NCI-H526 (cell line): ENCODE measurements at places on chromosomes 2 and 18.
A peak's percentile ranks its signal among the peaks of the same experiment; 100 is the strongest.

- DNase-seq: no peak
These were observed 21.9 kb upstream of the PPP1CB start for GRCh38 chr2:28729698-28730097.

DNA sequence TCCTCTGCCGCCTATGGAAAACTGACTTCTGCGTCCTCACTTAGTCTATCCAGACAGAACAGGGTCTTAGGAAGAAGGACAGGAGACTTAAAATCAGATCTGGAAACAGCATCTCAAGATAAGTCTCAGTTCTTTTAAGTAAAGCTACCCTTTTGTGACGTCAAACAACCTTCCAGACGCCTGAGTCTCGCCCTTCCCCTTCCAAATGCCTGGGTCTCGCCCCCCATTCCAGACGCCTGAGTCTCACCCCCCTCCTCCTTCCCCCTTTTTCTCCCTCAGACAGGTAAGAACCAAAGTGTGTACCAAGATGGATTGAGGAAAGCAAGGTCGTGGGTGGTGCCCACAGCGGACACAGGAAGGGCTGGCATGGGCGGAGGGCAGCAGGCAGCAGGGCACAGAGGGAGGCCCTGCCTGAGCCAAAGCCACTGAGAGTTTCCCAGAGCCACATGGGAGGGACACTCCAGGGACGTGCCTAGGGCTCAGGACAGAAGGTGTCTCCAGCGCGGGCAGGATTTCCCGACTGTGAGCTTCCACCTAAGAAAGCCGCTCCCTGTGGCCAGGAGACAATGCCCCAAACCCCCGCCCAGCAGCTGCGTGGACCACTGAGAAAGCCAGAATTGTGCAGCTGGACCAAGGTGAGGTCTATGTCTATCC is 51.3 kb downstream of the ANKMY1 start:
- no peak for DNase-seq

DNA sequence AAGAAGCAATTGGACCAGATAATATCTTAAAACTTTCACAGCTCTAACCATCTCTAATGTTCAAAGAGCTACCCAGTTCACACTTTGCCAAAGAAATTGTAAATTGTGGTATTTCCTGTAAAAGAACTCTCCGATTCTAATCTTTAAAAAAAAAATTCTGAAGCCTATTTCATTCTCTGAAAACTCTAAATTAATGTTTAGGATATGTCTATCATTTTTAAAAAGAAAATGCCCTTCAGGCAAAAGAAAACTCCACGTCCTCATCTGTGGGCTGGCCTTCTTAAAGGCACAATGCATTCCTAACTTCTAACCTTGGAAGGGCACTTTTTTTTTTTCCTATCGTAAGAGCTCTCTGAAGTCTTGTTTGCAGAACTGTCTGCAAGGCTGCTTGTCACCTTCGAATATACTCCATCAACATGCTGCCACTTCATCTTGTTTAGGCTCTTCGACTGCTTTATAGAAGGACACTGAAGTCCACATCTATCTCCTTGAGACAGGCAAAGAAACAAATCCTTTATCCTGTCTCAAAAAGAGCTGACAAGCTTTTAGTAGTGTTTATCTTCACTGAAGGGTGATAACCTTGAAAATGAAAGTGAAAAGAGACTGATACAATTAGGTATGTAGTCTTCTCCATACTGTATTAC is 124.3 kb upstream of the SLC39A10 start:
- DNase-seq: no peak

- DNase-seq: no peak
These were observed 320.0 kb downstream of the NCKAP5 start for GRCh38 chr2:133248264-133248663.

DNA sequence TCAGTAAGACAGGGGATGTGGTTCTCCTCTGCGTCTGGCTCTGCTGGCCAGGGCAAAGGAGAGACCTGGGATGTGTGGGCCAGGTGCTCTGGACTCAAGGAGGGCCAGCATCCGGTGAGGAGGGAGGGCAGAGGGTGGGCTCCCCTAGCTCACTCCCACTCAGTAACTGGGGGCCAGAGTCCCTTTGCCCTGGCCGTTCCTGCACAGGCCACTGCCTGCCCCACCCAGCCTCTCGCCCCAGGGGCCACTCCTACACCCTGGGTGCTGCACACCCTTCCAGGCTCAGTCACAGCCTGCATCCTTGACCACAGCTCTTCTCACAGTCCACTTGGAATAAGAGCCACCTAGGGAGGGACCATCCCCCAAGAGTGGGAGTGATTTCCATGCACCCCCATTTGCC is 41.0 kb downstream of the SNED1 start:
- no peak for DNase-seq

DNA sequence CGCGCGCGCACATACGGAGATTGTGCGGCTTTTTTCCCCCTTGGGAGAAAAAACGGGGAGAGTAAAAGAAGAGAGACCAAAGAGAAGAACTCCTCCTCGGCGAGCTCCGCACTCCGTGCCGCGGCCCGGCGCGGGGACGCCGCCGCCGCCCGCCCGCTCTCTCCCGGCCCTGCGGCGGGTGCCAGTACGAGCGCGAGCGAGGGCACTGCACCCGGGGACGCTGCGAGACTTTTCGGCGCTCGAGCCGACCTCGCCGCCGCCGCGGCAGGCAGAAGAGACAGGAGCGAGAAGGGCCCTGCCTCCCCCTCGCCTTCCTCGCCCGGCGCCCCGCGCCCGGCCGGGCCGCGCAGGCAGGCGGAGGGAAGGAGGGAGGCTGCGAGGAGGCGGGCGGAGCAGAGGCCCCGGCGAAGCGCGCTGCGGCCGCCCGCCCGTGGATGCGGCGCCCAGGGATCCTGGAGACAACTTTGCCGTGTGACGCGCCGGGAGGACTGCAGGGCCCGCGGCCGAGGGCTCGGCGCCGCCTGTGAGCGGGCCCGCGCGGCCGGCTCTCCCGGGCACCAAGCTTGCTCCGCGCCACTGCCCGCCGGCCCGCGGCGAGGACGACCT is 857 bp upstream of the INHBB start:
- DNase-seq: peak; percentile 23

GRCh38 chr2:20401489-20401835 is 45.4 kb upstream of the RHOB start:
- DNase-seq: no peak

GRCh38 chr2:238152771-238153688 is 5.7 kb upstream of the ERFE start:
- DNase-seq: no peak

- no peak for DNase-seq
These were observed 456.8 kb upstream of the NXPH2 start for GRCh38 chr2:139237023-139237422.

- DNase-seq: no peak
These were observed 227.1 kb downstream of the HAUS1 start for GRCh38 chr18:46331316-46331715.

DNA sequence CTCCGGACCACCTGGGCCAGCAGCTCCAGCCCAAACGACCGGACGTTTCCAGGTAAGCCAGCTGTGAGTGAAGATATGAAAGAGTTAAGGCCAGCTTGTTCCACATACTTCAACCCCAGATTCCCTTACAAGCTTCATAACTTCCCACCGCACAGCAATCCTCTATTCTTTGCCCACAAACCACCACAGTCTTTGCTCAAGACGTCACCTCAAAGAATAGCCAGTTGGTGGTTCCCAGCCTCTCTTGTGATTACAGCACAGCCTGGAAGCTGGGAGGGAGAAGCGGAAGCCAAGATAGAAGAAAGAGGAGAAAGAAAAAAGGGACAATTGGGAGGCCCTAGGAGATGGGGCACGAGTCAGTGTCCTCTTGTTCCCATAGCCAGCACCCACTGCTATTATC is 70.6 kb downstream of the NRP2 start:
- no peak for DNase-seq

DNA sequence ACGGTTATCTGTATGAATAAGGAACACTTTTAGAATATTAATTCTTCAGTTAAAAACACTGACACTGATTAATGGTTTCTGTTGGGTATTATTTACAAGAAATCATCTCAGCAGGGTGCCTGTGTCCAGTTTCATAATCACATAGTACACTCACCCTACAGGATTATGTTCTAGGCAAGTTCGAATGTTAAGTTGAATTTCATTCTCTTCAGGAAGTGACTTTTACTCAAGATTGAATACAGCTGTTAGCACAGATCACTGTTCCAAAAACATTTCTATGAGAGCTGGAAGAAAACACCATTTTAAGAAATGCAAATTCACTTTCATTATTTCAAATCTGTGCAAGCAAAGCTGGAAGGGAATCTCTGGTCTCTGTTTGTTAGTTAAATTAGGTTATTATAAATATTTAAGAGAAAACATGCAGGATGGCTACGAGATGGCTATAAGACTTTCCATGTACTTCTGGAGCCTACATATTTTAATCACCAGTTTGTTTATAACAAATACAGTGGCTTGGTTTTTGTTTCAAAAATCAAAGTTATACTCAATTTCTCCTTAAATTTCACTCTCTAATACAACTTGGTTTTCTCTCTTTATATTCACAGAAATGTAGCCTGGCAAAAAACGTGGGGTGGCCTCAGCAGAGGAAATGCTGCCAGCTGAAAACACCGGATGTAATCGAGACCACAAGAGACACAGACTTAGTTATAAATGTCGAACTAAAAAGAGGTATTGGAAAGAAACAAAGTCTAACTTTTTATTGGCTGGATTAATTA is 65.8 kb downstream of the RBMS1 start:
- no peak for DNase-seq

DNA sequence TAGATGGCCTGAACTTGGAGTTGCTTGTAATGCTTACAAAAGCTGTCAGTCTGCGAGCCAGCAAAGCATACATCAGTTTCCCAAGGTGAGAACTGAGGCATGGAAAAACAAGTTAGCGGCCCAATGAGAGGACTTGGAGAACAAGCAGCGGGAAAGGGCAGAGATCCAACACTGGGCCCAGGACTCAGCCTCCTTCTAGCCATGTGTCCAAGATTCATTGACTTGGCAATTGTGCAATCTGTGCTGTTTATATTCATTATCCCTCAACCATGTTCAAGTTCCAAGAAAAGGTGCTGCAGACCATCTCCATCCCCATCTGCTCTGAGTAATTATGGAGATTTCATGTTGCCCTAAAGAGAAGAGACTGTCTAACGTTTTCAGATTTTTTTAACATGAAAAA is 187.4 kb downstream of the ALK start:
- DNase-seq: no peak

GRCh38 chr18:10946058-10946457 is 203.3 kb downstream of the PIEZO2 start:
- no peak for DNase-seq

DNA sequence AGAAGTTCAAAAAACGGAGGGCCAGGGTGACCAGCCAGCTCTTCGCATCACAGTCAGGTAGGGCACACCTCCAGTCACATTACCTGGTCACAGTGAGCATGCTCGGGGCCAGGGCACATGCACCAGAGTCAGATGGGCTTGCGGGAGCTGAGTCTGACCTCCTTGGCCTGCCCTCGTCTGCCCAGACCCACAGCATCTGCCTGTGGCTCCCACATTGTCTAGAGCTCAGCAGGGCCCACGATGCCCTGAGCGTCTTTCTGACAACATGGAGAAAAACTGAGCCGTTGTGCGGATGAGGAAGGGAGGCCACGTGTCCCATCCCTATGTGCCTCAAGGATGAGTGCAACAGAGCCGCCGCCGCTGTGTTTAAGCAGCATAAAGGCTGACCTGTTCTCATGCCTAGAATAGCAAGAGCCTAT is 37.6 kb downstream of the CRACDL start:
- no peak for DNase-seq

DNA sequence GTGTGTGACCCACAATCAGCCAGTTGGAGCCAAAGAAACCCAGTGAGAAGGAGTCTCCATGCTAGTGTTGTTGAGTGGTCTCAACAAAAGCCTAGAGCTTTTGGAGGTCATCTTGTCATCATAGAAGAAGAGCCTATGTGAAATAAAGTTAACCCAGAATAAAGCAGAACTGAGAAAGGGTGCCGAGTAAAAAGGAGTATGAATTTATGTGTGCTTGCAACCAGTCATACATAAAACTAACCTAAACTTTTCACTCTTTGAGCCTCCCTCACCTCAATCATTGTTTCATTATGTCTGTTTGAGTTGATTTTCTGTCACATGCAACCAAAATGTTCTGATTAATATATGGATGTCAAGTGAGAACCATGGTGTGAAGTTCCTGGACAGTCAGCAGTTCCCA is 599.3 kb upstream of the ZEB2 start:
- DNase-seq: no peak

- no peak for DNase-seq
These were observed 563.8 kb downstream of the TDRD15 start for GRCh38 chr2:21687589-21687988.

- no peak for DNase-seq
These were observed 14.5 kb upstream of the ADI1 start for GRCh38 chr2:3533836-3534235.

DNA sequence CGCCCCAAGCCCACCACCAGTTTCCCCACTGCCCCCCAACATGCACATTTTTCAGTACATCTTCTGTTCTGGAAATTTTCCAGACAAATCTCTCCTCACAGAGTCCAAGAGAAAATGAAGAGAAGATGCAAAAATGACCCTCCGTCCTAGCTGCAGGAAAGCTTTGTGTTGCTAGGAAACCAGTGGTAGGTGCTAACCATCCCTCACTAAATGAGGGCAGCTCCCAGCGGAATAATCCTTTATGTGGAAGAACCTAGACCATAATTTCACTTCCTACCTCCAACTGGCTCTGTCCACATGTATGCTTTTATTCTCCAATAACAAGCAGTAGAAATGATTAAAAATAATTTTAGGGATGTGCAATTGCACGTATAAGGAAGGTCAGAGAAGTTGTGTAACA is 311.9 kb upstream of the EPHA4 start:
- DNase-seq: no peak

DNA sequence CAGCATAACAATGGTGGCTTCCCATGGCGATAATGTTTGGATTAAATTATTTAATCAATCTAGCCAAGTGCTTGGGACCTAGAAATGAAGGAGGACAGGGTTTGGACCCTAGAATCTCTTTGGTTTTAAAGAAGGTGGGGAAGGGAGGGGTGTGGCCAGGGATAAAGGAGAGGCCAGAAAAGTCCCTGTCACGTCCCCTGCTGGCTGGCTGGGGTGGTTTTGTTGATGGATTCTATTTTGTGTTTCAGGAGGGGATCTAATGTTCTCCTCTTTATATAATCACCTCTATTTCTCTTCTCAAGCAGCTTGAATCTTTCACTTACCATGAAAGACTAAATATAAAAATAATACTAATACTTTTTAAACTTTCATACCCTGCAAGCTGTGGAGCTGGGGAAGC is 52.6 kb upstream of the GALR1 start:
- no peak for DNase-seq

DNA sequence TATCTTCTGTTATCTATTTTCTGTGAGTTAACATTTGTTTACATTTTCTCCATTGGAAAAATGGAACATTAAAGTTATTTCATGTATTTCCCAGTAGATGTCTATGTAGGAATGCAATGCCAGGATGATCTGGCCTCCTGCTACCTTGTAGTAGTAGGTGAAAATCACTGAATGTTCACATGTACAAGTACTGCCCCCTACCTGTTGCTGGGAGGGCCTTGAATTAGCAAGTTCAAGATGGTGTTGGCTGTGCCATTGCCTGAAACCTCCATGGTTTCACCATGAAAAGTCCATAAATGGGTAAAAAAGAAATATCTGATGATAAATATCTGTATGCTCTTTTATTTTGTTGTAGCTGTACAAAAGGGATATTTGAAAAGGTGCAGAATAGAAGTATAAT is 30.7 kb downstream of the XRCC5 start:
- DNase-seq: no peak

GRCh38 chr2:182816866-182817265 is 49.6 kb downstream of the FRZB start:
- DNase-seq: no peak

- no peak for DNase-seq
These were observed 352.6 kb downstream of the TNS1 start for GRCh38 chr2:217650229-217650628.
